Germinal center (tissue), 1 donor: ENCODE measurements at places on chromosomes 2 and 18.
A peak's percentile ranks its signal among the peaks of the same experiment; 100 is the strongest.

GRCh38 chr2:202135091-202135874, 62.2 kb downstream of the KIAA2012 start:
- no peak for DNase-seq

DNA sequence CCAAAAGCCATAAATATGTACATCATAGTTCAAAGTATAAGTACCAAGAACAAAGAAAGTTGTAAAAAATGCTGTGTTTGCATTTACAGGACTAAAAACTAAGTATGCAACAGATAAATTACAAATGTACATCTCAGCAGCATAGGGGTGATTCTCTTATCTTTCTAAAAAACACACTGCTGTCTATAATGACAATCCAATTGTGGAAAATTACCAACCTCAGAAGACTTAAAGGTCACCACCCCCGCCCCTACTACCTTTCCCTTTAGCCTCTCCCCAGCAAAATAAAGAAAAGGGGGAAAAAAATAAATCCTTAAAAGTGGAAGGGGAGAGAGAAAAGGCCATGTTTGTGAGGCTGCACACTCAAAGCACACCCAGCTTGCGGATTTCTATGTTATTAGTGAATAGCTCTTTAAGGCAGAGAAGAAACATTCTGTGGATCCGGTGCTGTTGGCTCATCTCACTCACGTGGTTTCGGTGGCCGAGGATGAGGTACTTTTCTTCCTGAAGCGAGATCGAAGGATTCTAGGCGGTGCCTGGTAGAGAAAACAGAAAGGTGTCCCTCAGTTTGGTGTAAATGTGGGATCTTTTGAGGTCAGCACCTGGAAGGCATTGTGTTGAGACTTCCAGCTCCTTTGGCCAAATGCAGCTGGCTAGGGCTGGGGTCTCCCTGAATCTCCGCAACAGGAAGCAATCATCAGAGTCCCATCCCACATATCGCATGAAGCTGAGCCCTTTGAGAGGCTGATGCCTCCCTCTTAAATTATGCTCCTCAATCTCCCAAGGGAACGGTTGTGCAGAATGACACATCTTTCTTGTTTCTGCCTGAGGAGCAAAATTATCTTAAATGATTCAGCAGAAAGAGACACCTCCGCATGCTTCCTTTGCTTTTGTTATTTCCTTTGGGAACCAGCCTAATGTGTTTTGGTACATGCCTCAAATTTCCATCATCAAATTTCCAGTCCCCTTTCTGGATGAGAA, 17.6 kb downstream of the MRPL35 start:
- no peak for DNase-seq

GRCh38 chr18:37309059-37309458, 256.5 kb downstream of the CELF4 start:
- no peak for DNase-seq

DNA sequence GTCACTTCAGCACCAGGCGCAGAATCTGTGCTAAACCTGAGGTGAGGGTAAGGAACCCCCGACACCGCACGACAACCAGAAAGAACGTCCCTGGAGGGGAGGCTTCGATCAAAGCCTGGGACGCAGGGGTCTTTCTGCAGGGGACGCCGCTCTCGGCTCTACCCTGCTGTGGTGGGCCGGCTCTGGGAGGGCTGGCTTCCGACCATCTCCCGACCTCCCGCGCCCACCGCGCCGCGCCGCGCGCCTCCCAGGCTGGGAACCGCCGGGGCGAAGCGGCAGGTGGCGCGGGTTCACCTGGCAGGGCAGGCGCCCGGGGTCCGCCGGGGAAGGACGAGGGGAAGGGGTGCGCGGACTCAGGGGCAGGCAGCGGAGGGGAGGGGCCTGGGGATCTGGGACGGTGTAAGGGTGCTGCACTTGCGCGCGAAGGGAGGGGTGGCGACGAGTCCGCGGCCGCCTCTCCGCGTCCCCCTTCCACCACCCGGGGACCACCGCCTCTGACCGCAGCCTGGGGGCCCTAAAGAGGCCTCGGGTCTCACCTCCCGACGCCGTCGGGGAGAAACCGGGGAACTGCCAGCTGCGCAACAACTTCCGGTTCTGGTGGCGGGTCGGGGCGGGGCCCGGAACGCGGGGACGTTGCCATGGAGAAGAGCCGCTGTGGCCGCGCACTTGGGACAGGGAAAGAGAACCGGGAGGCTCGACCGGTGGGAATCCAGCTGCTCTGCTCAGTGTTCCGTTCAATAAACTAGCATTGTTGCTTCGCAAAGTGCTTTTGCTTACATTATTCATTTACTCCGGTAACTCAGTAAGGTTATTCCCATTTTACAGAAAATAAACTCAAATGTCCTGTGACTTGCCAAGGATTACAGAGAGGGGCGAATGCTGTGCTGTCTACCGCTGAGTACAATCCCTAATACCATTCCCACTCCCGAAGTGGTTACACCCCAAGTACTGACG, at the start of gene ZNF396:
ZNF396 (minus strand) TSS at position 596 of the 954 bp plus-strand sequence. CDS start 3,045 bp downstream, outside the sequence.
- peak; percentile 75 for DNase-seq

DNA sequence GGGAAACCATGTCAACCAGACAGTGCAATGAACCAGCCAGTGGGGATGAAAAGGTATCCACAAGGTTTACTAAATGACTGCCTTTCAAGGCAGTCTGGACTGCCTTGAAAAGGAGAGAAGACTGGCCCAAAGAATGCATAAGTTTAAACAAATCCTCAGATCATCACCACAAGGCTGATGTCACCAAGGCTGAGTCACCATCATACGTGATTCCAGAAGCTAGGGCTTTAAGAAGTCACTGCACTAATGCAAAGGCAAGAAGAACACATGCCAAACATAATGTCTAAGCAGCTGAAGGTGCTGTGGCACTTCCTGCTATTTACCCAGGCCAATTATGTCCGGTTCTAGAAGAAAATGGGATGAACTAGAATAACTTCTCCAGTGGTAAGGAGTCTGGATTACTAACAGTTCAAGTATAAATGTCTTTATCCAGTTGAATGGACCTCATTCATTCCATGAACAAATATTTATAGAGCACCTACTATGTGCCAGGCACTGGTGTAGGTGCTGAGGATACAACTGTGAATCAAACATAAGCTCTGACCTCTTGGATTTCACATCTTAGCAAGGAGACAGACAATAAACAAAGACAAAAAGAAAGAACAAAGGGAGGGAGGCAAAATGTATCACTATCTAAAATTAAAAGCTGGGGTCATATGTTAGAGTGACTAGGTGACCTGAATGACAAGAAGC, 37.6 kb upstream of the ONECUT2 start:
- DNase-seq = no peak
